Fibroblast of the aortic adventitia (primary cell): ENCODE measurements at places on chromosomes 4 and X. TPM values are rescaled to one million over a fixed set of nuclear protein-coding genes. Genes with fewer than 3 reads are reported as not detected.

ERAS gene
- not detected in 2 replicates for total RNA-seq

DCAF8L2 gene
- total RNA-seq = not detected in 2 replicates

STAP1 gene
- total RNA-seq = not detected in 2 replicates

ZNF141 gene
- total RNA-seq = 16.3 and 21.2 TPM in 2 replicates

DRD5 gene
- total RNA-seq = not detected in 2 replicates

LUZP4 gene
- not detected in 2 replicates for total RNA-seq

NONO gene
- total RNA-seq = 330 and 444 TPM in 2 replicates

CDS1 gene
- total RNA-seq = 0.36 and 0.57 TPM in 2 replicates

GYPB gene
- not detected in 2 replicates for total RNA-seq

SLC9B1 gene
- total RNA-seq = 1.2 and 2.0 TPM in 2 replicates

CENPI gene
- 4.3 and 23.4 TPM in 2 replicates for total RNA-seq

ADH1B gene
- total RNA-seq = 535 and 1,346 TPM in 2 replicates
